ENCODE measurements at places on chromosomes 12 and 14.
A peak's percentile ranks its signal among the peaks of the same experiment; 100 is the strongest.

DNA sequence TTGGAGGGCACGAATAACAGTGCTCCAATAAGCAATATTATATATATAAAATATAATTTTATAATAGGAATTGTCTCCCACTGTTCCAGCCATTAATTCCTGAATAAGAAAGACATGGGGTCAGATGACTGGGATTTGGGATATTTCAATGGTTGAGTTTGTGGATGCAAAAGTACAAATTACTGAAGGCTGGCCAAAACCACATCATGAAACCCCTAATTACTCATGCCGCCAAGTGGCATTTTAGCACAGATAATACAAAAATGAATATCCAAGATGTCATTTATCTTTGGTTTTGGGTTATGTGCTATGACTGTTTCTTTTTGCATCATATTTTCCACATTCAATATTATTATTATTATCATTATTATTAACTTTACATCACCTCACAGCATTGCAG is 261.4 kb upstream of the TBX3 start:
- no peak for DNase-seq

GRCh38 chr12:79643821-79644220 is 46.9 kb downstream of the PAWR start:
- DNase-seq, result no peak

- DNase-seq, result no peak
Observed at GRCh38 chr14:34463598-34463961, 1.5 kb upstream of the SPTSSA start.

GRCh38 chr14:25933731-25934130 is 664.1 kb downstream of the NOVA1 start:
- no peak for DNase-seq

DNA sequence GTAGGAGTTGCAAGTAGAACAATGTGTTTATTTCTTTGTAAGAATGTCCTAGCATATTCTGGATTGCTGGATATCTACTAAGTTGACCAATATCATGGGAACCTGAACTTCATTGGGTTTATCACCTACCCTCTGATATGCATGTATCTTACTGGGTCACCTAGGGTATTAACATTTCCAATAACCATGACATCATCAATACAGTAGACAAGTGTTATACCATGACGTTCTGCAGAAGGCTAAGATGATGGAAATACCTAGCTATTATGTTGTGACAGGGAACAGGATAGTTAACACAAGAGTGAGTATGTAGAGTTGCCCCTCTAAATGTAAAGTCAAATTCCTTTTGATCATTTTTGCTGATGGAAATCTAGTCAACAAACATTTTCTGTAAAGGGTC is 26.0 kb downstream of the GPR65 start:
- no peak for DNase-seq

DNA sequence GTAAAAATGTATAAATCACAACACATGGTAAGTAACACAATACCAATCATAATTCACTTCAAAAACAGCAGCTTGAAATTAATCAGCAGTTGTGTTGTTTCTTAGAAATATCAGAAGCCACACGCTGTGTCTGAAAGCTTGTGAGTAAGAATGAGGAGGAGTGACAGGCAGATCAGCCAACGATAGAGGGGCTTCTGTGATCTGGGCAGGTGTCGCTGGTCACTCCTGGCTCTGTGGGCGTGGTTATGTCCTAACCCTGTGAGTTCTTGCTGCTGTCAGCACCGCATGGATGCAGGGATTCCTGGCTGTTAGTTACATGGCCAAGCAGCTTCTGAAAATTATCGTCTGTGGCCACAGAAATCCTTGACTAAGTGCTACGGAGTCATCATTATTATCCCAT is 123.4 kb downstream of the SLC25A47 start:
- DNase-seq, result no peak

- peak; percentile 30 for DNase-seq
Observed at GRCh38 chr12:116370004-116370404, 92.5 kb upstream of the MED13L start.

- peak; percentile 59 for DNase-seq
Observed at GRCh38 chr12:68971404-68971803, 38.4 kb upstream of the CPM start.

DNA sequence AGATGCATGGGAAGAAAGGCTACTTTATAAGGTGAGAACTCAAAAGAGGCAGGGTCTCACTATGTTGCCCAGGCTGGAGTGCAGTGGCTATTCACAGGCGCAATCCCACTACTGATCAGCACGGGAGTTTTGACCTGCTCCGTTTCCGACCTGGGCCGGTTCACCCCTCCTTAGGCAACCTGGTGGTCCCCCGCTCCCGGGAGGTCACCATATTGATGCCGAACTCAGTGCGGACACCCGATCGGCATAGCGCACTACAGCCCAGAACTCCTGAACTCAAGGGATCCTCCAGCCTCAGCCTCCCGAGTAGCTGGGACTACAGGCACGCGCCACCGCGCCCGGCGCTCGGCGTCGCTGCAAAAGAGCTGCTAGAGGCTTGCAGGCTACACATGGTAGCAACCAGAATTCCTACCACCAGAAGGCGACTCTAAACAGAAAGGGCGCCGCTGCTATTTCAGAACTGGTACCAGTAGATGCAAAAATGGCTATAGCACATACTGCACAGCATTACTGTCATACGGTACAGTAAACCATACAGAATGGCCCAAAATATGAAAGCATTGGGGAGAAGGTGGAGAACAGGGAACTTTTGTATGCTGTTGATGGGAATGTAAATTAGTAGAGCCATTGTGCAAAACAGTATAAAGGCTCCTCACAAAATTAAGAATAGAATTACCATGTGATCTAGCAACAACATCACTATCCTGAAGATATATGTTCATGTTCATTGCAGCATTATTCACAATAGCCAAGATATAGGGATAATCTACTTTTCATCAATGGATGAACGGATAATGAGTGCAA is 1.2 kb upstream of the NEMF start:
- DNase-seq, result peak; percentile 74

GRCh38 chr12:71731439-71732356 is 23.0 kb upstream of the RAB21 start:
- DNase-seq, result no peak

GRCh38 chr14:91149462-91149861 is 35.6 kb downstream of the DGLUCY start:
- peak; percentile 83 for DNase-seq

GRCh38 chr12:2354151-2354991 is 301.6 kb downstream of the CACNA1C start:
- DNase-seq, result no peak

GRCh38 chr12:52271158-52271557 is 3.3 kb upstream of the KRT86 start:
- no peak for DNase-seq

- no peak for DNase-seq
Observed at GRCh38 chr14:95480109-95480886, 36.2 kb downstream of the SYNE3 start.

DNA sequence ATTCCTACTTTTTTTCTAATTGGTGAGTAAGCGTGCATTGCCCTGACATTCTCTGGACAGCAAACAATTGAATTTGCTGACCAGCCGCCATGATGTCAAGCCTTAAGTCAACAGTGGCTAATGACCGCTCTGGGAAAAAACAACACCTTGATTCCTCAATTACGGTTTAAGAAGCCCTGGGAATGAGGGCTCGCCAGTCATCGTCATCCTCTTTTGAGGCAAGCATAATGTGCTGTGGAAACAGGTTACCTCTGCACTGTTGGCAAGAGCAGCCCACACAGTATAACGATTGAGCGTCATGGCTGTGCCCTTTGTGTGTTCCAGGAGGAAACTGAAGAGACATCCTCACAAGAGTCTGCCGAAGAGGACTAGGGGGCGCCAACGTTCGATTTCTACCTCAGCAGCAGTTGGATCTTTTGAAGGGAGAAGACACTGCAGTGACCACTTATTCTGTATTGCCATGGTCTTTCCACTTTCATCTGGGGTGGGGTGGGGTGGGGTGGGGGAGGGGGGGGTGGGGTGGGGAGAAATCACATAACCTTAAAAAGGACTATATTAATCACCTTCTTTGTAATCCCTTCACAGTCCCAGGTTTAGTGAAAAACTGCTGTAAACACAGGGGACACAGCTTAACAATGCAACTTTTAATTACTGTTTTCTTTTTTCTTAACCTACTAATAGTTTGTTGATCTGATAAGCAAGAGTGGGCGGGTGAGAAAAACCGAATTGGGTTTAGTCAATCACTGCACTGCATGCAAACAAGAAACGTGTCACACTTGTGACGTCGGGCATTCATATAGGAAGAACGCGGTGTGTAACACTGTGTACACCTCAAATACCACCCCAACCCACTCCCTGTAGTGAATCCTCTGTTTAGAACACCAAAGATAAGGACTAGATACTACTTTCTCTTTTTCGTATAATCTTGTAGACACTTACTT is 138.9 kb downstream of the HMGA2 start:
- no peak for DNase-seq

GRCh38 chr14:49851813-49852212 is 775 bp downstream of the NEMF start:
- peak; percentile 13 for DNase-seq

DNA sequence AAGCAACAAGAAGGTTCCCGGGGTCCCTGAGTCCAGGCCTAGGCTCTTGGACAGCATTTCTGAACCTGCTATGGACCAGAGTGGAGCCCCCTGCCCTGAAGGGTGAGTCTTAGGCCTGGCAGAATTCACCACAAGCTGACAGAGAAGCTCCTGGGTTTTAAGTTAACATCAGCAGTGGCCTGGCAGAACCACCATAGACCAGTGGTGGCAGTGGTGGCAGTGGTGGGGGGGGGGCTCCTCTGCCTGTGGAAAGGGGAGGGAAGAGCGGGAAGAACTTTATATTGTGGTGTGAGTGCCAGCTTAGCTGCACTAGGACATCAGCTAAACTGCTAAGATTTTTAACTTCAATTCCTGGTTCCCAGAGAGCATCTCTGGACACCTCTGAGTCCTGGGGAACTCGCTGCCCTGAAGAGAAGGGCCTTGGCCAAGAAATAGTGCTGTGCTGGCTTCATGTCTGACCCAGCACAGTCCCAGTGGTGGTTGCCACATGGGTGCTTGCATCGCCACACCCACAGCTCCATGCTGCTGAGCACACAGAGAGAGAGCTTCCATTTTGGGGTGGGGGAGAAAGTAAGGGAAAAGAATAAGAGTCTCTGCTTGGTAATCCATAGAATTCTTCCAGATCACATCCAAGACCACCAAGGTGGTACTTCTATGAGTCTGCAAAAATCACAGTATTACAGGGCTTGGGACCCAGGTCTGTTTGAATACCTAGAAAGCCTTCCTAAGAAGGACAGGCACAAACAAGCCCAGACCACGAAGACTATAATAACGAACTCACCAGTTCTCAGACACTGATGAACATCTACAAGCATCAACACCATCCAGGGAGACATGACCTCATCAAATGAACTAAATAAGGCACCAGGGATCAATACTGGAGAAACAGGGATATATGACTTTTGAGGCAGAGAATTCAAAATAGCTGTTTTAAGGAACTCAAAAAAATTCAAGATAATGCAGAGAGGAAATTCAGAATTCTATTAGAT is 20.4 kb upstream of the RNF212B start:
- DNase-seq, result peak; percentile 73

DNA sequence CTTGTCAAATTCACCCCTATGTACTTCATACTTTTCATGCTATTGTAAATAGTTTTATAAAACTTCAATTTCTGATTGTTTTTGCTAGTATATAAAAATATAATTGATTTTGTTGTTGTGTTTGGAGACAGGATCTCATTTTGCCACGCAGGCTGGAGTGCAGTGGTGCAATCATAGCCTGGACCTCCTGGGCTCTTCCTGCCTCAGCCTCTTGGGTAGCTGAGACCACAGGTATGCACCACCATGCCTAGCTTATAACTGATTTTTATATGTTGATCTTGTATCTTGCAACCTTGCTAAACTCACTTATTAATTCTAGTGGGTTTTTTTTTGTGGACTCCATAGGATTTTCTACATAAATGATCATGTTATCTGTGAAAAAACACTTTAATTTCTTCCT is 23.5 kb downstream of the ATP5MC2 start:
- DNase-seq, result no peak

- no peak for DNase-seq
Observed at GRCh38 chr12:96248136-96248931, 54.2 kb downstream of the ELK3 start.

GRCh38 chr12:3634348-3634747 is 118.6 kb downstream of the CRACR2A start:
- DNase-seq, result no peak

GRCh38 chr14:90103808-90104207 is 42.0 kb downstream of the KCNK13 start:
- DNase-seq, result no peak

DNA sequence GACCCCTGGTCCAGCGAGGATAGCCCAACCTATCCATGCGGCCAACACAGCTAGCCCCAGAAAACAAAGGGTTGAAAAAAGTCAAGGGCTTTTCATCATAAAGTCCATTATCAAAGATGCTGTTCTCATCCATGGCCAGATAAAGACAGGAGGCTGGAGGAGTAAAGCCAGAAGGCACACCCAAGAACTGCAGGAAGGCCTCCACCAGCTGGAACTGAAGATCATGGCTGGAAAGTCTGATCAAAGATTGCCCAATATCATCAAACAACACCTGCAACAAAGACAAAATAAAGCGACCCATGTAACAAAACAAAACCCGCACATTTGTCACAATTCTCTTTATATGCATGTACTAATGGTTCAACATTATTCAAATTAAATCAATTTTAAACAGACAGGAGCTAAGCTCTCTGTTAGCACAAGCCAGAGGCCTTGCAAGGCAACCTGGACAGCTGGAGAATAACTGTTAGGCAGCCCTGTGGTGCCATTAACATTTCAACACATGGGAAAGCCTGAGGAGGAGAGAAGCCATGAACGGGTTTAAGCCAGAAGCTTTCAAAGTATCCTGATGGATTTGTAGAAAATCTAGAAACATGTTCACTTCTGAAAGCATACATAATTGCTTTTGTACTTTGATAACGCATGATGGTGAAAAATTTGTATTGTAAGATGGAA is 34.1 kb downstream of the PSMC1 start:
- DNase-seq, result no peak

- no peak for DNase-seq
Observed at GRCh38 chr14:76715101-76715500, 46.2 kb upstream of the VASH1 start.

- DNase-seq, result peak; percentile 17
Observed at GRCh38 chr12:67650388-67651131, 2.0 kb downstream of the DYRK2 start.

- no peak for DNase-seq
Observed at GRCh38 chr12:121990692-121991603, 30.7 kb upstream of the BCL7A start.

GRCh38 chr12:84361651-84362551 is 550.7 kb downstream of the SLC6A15 start:
- no peak for DNase-seq
